ENCODE measurements at places on chromosomes 2 and 18.

GRCh38 chr2:227888289-227888688 lies 16.9 kb downstream of the DAW1 start:
- DNase-seq = no peak

DNA sequence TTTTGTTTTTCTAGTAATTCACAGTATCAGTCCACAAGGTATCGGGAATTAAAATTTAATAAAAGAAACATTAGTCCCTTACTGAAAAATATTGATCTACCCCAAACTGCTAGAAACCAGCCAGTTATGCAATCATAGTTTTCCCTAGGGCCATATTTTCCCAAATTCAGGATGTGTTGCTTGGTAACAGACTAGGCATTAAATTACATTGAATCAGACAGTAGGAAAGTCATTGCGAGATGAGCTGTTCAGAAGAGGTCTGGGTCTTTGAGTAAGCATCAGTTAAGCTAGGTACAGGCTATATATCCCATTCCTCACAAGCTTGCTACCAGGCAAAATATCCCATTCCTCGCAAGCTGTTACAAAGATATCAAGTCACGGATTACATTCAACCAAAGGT lies 123.0 kb upstream of the CCDC150 start:
- DNase-seq = no peak

- DNase-seq = peak; percentile 18
These were observed 115.0 kb downstream of the CELF4 start for GRCh38 chr18:37450434-37451132.

DNA sequence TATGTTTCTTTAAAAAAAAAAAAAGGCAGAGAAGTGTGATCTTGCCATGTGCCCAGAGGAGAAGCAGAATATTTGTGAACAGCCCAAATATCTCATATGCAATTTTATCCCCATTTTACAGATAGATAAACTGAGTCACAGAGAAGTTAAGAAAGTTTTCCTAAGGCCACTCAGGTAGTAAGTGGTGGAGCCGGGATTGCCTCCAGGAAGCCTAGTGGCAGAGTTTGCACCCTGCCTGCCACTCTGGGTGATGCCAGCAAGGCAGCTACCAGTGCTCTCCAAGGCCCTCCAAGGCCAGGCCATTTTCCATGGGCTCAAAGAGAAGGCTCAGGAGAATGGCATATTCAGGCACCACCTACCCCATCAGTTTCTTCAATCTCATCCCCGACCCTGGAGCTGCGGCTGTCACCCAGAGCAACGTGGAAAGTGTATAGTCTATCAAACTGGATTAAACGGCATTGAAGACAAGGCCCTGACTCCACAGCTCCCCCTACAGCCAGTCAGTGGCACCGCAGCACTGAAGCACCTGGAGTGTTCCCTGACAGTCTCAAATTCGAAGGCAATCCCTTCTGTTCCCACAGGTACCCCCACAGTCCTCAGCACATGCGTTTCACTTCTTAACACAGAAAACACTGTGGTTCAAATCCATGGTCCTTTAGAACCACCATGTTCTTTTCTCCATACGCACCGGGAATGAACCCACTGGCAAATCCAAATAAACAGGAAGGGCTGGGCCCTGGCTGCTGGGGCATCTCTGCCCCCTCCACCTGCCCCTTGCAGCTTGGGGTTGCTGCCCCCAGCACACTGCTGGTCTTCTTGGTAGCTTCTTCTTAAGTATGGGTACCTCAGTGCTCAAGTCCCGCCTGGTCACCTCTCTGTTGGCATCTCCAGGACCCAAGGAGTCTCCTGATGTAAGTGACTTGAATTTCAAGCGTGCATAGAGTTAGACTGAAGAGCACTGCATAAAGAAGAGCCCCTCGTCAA lies 175.3 kb downstream of the INHBB start:
- peak; percentile 44 for DNase-seq

GRCh38 chr2:121577381-121577780 lies 46.7 kb downstream of the RNU4ATAC start:
- no peak for DNase-seq

GRCh38 chr2:136065384-136065783 lies 52.6 kb downstream of the CXCR4 start:
- DNase-seq = no peak

DNA sequence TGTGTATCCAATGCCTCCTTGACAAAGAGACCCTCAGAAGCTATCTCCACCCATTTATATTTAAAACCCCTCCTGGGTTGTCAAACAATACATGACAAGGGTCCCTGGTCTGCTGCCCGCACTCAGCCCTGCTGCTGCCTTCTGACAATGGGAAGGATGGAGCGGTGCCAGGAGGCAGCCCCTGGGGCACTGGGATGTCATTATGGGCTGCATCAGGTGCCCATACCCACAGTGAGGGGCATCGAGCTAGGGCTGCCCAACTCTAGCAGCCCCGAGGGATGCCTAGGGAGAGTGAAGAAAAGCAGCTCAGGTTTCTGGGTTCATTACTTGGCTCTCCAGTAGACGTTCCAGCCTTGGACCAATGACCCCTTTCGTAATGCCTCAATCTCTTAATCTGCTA lies 301.7 kb downstream of the ALK start:
- DNase-seq = no peak

GRCh38 chr2:19887510-19887909 lies 14.3 kb downstream of the TTC32 start:
- DNase-seq = no peak

Data from NCI-H2029 (cell line).